SK-N-SH treated with all-trans-retinoic acid at 6 μM for 48 hours (cell line): ENCODE measurements at places on chromosomes 7 and 10.
A peak's percentile ranks its signal among the peaks of the same experiment; 100 is the strongest.

DNA sequence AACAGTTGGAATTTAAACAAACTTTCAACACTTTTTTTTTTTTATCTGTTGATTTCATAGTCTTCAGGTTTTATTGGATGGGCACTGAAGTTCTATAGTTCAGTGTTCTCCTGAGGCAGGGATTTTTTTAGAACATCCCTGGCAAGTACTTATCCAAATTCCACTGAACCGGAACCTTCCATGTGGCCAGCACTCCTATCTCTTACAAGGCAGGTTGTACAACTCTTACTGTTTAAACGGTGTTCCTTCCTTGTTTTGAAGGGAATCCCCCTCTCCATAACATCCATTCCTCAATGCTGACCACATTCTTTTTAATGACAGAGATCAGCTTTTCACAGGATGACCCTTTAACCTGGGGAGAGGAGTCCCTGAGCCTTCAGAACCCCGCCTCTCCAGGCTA, 238.9 kb upstream of the CTBP2 start:
- ATAC-seq, result no peak

GRCh38 chr10:61974601-61975390, 73.3 kb downstream of the ARID5B start:
- peak; percentile 53 for ATAC-seq

GRCh38 chr7:36545291-36545690, 155.6 kb downstream of the ANLN start:
- no peak for ATAC-seq

- no peak for ATAC-seq
These were observed 119.2 kb downstream of the ADCYAP1R1 start for GRCh38 chr7:31171216-31171785.

DNA sequence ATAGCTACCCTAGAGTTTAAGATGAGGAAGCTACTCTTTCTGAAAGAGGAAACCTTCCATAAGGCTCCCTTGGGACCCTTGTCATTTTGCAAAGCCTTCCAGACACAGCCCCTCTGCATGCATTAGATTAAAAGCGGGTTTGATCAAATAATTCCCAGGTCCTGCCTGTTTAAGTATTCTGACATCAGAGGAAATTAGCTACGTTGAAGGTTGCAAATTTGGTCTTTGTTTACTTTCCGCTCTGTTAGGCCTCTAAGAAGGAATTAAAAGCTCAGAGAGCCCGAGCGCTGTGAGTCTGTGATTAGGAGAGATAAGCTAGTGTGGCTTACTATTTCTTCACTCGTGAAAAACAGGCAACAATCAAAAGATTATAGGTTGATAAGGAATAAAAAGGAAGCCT, 1.4 kb upstream of the THSD7A start:
- no peak for ATAC-seq

- no peak for ATAC-seq
These were observed 233.1 kb upstream of the FERD3L start for GRCh38 chr7:19378345-19378714.

- ATAC-seq, result no peak
These were observed 34.8 kb upstream of the CCSER2 start for GRCh38 chr10:84293574-84294016.

GRCh38 chr10:52933748-52934147, 161.2 kb upstream of the MBL2 start:
- ATAC-seq, result no peak

- ATAC-seq, result no peak
These were observed 260.5 kb upstream of the MKLN1 start for GRCh38 chr7:131067220-131067619.

DNA sequence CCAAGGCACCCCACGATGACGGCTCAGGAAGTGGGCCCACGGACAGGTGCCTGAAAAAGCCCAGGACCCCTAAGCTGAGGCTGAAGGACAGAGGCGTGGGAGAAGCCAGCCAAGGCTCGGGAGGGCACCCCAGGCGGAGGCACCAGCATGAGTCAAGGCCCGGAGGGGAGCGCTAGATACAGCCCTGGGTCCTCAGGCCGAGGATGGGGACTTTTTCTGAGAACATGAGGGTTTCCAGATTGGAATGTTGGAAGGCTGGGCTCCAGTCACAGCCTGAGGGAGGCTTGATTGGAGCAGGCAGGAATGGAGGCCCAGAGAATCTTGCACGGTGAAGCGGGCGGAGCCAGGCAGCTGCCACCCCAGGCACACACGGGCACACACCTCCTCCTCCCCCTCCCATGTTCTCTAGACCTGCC, 19.0 kb upstream of the ELFN1 start:
- no peak for ATAC-seq

DNA sequence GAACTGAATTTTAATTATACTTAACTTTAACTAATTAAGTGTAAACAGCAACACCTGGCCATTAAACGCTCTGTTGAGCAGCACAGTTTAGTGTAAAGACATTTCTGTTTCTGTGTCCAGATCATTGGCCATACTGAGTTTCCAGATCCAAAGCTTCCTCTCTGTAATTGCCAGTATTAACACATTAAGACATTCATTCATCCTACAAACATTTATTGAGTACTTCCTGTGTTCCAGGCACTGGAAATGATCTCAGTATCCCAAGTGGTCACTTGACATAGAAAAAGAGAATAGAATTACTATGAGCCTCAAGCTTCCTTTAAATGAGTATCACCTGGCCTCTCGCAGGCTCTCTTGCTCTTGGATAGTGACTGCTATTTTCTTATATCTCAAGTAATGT, 618.1 kb downstream of the SORCS3 start:
- ATAC-seq, result no peak

- ATAC-seq, result no peak
These were observed 19.9 kb downstream of the ACSL5 start for GRCh38 chr10:112393827-112394226.

GRCh38 chr10:119221201-119221600, 13.8 kb downstream of the GRK5 start:
- ATAC-seq, result no peak

DNA sequence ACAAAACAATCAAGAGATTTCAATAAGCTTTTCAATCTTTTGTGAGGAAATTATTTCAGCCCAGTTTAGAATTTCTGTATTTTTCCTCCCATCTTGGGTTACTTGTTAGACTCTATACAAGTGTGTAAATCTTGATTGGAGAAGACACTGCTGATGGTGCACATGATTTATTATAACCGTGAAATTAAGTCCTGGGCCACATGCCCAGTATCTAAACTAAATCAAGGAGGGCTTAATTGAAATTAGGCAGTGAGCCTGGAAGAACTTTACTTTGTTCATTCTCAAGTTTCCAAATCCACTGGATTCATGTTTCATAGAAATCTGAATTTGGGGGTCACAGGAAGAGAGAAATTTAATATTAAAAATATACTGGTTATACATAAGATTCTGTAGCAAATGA, 44.5 kb downstream of the CSTF2T start:
- ATAC-seq, result peak; percentile 62

- ATAC-seq, result no peak
These were observed 4.1 kb upstream of the GAD2 start for GRCh38 chr10:26212511-26212910.

DNA sequence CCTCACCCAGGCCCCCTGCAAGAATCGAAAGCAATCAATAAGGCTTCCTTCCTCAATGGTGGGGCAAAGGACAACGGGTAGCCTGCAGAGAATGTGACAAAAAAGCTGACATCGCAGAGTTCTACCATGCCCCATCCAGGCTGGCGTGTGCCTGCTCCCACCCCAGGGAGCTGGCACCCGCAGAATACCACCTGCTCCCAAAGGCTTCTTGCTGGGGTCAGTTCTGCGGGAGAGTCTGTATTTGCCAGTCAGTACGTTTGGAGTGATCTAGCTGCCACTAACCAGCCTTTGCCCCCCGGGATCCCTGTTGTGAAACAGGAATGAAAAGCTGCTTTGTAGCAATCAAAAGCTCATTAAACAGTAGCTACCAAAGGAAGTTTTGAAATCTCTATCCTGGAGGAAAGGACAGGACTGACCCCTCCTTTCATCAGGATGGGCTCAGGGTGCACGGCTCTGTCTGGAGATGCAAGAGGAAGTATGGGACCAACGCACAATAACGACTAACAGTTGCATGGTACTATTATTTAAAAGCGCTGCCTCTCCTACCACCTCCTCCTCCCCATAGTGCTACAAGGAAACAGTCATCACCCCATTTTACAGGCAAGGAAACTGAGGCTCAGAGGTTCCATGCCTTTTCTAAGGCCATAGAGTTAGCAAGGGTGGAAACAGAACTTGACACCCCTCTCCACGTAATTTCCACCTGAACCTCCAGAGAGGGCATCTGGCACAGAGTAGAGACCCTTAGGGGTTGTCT, 67.0 kb downstream of the FGFR2 start:
- no peak for ATAC-seq

GRCh38 chr7:94050046-94050445, 45.9 kb upstream of the BET1 start:
- ATAC-seq, result no peak

DNA sequence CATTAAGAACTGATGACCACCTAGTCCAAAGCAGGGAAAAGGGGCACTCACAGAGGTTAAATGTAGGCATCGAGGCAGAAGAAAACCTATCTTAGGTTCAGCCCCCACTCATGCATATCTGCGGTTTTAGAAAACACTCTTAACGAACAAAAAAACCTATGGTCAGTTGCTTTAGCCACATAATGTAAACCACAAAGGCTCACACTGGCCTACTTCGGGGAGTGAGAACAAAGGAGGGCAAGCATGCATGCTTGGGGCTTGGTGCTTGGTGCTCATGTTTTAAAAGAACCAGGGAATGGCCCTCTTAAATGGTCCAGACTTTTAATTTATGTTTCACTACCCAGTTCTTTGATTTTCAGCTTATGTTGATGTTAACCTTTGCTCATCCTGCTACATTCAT, 14.2 kb downstream of the INSYN2A start:
- ATAC-seq, result no peak

GRCh38 chr10:98303569-98303968, 35.6 kb upstream of the LOXL4 start:
- no peak for ATAC-seq

GRCh38 chr10:24235471-24235870, 26.5 kb downstream of the KIAA1217 start:
- ATAC-seq, result no peak

GRCh38 chr7:49774459-49775064, 1.1 kb downstream of the VWC2 start:
- no peak for ATAC-seq

- peak; percentile 96 for ATAC-seq
These were observed 85.3 kb upstream of the ANKRD1 start for GRCh38 chr10:91006001-91006751.

GRCh38 chr7:157263156-157263555, 73.6 kb upstream of the DNAJB6 start:
- no peak for ATAC-seq

DNA sequence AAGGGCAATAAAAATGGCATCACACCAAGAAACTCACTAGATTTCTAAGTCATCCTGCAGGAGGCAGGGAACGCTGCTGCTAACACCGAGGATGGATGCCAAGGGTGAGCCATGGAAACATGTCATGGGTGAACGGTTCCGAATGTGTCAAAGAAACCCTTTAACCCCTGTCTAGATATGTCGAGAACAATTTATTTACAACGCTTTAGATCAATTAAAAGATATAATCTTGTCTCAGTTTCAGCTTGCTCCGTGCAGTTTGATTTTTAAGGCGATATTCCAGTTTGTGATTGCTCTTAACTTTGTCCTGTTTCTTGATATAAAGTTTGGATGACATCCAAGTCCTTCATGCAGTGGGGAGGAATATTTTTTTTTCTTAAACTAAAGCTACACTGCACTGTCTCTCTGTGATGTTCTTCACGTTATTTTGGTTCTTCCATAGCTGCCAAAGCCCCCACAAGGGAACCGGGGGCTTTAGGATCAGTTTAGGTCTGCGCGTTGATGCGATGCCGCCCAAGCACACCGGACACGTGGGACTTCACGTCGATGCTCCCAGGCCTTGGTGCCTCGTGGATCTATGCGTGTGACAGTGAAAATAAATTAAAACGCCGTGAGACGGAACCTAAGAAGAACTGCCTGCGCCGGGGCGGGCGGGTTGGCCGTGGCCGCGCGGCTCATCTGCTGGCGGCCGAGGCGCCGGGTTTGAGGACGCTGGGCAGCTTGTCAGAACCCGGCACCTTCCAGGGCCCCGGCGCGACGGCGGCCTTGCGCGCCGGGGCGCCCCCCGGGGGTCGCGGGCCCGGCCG, 220.3 kb downstream of the PHTF2 start:
- ATAC-seq, result no peak

GRCh38 chr10:11145495-11145855, 127.8 kb downstream of the CELF2 start:
- no peak for ATAC-seq

DNA sequence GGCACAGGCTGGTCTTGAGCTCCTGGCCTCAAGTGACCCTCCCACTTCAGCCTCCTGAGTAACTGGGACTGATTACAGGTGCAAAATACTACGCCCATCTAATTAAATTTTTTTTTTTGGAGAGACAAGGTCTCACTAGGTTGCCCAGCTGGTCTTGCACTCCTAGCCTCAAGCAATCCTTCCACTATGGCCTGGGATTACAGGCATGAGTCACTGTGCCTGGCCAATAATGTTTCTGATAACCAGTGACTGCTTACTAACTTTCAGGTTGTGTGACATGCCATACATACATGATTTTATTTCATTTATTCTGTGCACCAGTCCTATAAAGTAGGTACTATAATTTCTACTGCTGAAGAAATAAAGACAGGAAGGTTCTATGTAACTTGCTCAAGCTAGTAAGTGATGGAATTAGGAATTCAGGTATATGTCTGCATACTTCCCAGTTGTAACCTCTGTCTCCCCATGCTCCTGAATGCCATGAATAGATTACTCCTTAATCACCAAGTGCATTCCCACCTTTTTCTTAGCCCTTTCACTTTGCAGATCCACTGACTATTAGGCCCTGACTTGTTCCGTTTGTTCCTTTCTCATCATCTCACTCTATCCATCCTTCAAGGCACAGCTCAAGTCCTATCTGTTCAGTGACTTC, 28.1 kb downstream of the MCU start:
- no peak for ATAC-seq

GRCh38 chr7:106101726-106102125, 10.4 kb downstream of the SYPL1 start:
- ATAC-seq, result no peak; the same call in 1 of the 3 replicates

GRCh38 chr10:103921750-103922195, 3.8 kb upstream of the STN1 start:
- no peak for ATAC-seq

GRCh38 chr7:93044147-93044810, 73.5 kb downstream of the SAMD9 start:
- peak; percentile 46 for ATAC-seq

GRCh38 chr7:23418046-23418445, 52.2 kb downstream of the IGF2BP3 start:
- ATAC-seq, result no peak; the same call in 1 of the 3 replicates

GRCh38 chr7:143360788-143361551, 1.5 kb downstream of the FAM131B start:
- peak; percentile 11; the same call in 2 of the 3 replicates for ATAC-seq

DNA sequence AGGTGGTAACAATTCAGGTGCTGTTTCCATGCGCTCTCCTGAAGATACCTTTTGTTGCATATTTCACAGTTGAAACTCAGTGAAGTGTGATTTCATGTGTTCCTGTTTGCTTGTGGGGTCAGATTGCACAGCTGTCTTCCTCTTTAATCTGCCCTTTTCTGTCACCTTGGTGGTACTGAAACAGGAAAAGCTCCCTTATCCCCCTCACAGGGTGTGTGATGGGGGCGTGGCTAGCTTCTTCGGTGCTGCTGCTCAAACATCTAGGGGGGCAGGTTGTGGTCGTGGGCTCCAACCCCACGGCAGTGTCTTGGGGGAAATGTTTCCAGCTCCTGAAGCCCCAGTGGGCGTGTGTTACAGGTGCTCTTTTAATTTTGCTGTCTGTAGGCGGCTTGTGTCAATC, 107.4 kb upstream of the KLF14 start:
- no peak for ATAC-seq

- ATAC-seq, result no peak
These were observed 63.9 kb upstream of the CHST15 start for GRCh38 chr10:124157271-124157681.
